Body of pancreas (tissue), 4 donors: ENCODE measurements at places on chromosomes 5 and 9.

GRCh38 chr9:68793605-68794343, 88.7 kb downstream of the PIP5K1B start:
- DNase-seq, result no peak

GRCh38 chr5:52996979-52997378, 7.8 kb downstream of the ITGA2 start:
- DNase-seq, result no peak

DNA sequence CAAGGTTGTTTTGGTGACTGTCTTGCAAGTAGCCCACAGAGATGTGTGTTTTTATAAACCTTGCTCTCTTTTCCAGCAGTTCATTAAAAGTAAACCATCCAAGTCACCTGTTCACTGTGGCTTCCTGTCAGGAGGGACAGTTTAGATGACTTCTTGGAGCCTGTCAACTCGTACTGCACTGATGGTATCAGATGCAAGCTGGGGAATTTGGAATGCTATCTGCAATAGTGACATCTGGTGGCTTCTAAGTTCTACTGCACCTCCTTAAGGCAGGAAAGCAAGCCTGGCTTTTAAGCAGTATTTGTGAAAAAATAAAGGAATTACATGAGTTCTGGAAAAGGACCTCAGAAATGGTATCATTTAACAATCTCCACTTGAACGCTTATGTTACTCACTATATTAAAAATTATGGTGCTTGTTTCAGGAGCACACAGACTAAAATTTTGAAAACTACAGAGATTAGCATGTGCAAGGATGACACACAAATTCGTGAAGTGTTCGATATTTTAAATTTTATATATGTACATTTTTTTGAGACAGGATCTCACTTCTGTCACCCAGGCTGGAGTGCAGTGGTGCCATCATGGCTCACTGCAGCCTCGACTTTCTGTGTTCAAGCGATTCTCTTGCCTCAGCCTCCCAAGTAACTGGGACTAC, 164.0 kb downstream of the TTC39B start:
- no peak for DNase-seq

DNA sequence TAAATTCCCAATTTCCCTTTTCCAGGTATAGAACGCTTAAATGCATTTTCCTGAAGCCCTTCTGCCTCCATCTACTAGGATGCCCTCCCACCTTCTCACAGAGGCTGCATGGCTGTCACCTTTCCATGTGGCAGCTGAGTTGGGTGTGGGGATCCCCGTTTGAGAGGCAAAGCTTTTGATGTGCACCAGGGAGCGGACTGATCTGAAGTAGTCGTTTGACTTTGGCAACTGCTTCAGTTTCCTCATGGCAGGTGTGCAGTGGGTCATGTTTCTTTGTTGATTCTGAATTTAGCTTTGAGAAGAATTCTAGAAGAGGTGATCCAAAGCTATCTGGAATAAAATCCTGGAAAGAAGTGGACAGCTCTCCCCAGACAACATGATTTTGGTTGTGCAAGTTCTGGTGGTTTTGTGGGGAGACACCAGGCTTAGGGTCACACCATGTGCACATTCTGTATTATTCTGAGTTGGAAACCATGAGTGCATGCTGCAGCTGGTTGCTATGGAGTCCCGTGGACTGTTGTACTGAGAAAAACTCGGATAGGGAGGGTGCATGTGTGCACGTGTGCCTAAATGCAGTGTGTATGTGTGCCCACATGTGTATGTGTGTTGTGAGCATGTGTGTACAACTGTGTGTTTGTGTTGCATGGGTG, 63.5 kb downstream of the GADD45G start:
- DNase-seq, result no peak

DNA sequence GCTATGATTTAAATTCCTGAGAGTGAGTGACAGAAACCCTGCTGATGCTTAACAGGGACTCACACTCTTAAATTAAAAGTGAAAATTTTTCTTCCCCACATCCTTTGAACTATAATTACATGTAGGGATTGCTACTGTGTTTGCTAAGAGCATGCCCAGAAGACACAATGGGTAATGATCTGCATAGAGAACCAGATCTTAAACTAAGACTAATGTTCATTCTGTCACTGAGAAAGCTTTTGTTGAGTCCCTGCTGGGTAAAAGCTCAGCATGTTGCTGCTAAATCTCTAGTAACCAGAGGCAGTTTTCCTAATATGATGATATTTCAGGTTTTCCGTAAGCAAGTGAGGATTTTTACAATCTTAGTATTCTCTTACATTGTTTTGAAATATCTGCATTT, 424.8 kb upstream of the SMC2 start:
- no peak for DNase-seq
